Placental pericyte (primary cell): ENCODE measurements at places on chromosomes 16 and 17. TPM values are rescaled to one million over a fixed set of nuclear protein-coding genes. Genes with fewer than 3 reads are reported as not detected.

The OTOA gene
- total RNA-seq = not detected in 2 replicates

The KRTAP3-3 gene
- total RNA-seq = not detected in 2 replicates

The RAP1GAP2 gene
- 0.44 and 3.7 TPM in 2 replicates for total RNA-seq

The BAIAP3 gene
- total RNA-seq = 0.66 and 2.4 TPM in 2 replicates

The PKMYT1 gene
- 0.22 and 27.1 TPM in 2 replicates for total RNA-seq

The PYDC1 gene
- not detected in 2 replicates for total RNA-seq

The BMERB1 gene
- 14.2 and 39.9 TPM in 2 replicates for total RNA-seq

The CENPV gene
- total RNA-seq = 22.1 and 39.2 TPM in 2 replicates
